ENCODE measurements at places on chromosomes 12 and 14.
A peak's percentile ranks its signal among the peaks of the same experiment; 100 is the strongest.

- no peak for DNase-seq
Measured at GRCh38 chr14:47935332-47935731, 259.9 kb upstream of the MDGA2 start.

- peak; percentile 63 for DNase-seq
Measured at GRCh38 chr12:71440345-71440762, 756 bp downstream of the LGR5 start.

GRCh38 chr12:57470970-57471656, 8.6 kb downstream of the ARHGAP9 start:
- DNase-seq = no peak

GRCh38 chr12:92290350-92290695, 144.7 kb upstream of the BTG1 start:
- no peak for DNase-seq

GRCh38 chr14:34365309-34365915, 96.6 kb downstream of the SPTSSA start:
- DNase-seq = no peak
